ENCODE measurements at places on chromosomes 3 and 15. TPM values are rescaled to one million over a fixed set of nuclear protein-coding genes. Genes with fewer than 3 reads are reported as not detected.

Gene MBD4
- 26.4 TPM for total RNA-seq

Gene NR2E3
- 0.16 TPM for total RNA-seq

Gene TUSC7
- total RNA-seq, result not detected

Gene XXYLT1
- 13.8 TPM for total RNA-seq

Gene KLHL40
- total RNA-seq, result not detected

Gene SLC2A2
- not detected for total RNA-seq

Gene PLAAT1
- total RNA-seq, result not detected

Gene KCTD6
- 8.4 TPM for total RNA-seq

Data from A549 treated with CORT108297 at 1 μM for 4 hours (cell line).